Cardiac septum (tissue), 1 donor: ENCODE measurements at places on chromosomes 4 and X. TPM values are rescaled to one million over a fixed set of nuclear protein-coding genes. Genes with fewer than 3 reads are reported as not detected.

The GABRG1 gene
- not detected for total RNA-seq

The PDE6B gene
- total RNA-seq = 4.8 TPM

The CWH43 gene
- total RNA-seq = not detected

The STOX2 gene
- 9.4 TPM for total RNA-seq

The ADH1B gene
- 12.6 TPM for total RNA-seq

The ZNF711 gene
- total RNA-seq = 1.9 TPM

The ETDC gene
- not detected for total RNA-seq

The UCHL1 gene
- total RNA-seq = 76.8 TPM

The PLRG1 gene
- total RNA-seq = 31.8 TPM

The TASL gene
- total RNA-seq = 0.22 TPM

The GRIA3 gene
- 14.2 TPM for total RNA-seq

The RTL3 gene
- 0.24 TPM for total RNA-seq

The KIT gene
- total RNA-seq = 2.3 TPM

The MAGEB6 gene
- total RNA-seq = not detected

The FUNDC2 gene
- 207 TPM for total RNA-seq

The P2RY8 gene
- total RNA-seq = 1.5 TPM

The PLXNB3 gene
- 7.6 TPM for total RNA-seq
